Stimulated activated CD8-positive, alpha-beta memory T cell treated with anti-CD3 and anti-CD28 coated beads, Interleukin-7, amount 100 ng/mL, for 4 hours (primary cell): ENCODE measurements at places on chromosomes 4 and X.

DNA sequence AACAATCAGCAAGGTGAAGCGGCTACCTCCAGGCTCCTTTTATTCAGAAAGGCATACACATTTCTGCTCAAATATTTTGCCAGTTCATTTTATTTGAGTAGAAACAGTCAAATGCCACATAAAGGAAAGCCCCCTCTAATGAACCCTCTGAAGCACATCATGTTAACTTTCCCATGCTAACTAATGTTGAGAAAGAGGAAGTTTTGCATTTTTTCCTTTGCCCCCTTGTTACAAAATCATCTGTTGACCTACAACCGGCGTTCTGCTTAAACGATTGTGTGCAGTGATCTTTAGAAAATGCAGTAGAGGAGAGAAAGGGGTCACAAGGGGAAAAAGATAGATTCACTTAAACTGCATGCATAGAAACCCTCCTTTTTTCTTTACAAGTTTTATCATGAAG, 25.2 kb upstream of the ATXN3L start:
- no peak for DNase-seq

DNA sequence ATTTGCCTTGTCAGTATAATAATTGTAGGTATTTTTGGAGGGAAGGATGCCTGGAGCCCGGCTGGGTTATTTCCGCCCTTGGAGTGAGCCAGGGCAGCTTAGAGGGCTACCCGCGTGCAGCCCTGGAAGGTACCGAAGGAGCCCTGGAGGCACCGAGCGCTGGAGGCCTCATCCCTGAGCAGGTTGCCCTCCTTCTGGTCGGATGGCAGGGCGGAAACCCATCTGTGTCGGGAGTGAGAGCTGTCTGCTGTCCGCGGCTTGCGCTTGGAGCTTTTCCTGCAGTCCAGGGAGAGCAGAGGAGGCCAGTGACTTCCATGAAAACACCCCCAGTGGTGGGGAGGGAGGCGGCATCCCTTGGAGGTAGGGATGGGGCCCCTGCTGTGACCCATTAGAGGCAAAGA, 122.1 kb downstream of the TBL1X start:
- no peak for DNase-seq

- DNase-seq = no peak
These were observed 18.5 kb downstream of the NELFA start for GRCh38 chr4:1990348-1990645.

- no peak for DNase-seq
These were observed 145.1 kb downstream of the MGST2 start for GRCh38 chr4:139810710-139811109.

GRCh38 chr4:59341506-59341905, 1858.6 kb upstream of the ADGRL3 start:
- DNase-seq = no peak

- no peak for DNase-seq
These were observed 210.4 kb downstream of the PTTG2 start for GRCh38 chr4:38170338-38171169.

GRCh38 chr4:129254126-129254525, 158.2 kb downstream of the C4orf33 start:
- no peak for DNase-seq

DNA sequence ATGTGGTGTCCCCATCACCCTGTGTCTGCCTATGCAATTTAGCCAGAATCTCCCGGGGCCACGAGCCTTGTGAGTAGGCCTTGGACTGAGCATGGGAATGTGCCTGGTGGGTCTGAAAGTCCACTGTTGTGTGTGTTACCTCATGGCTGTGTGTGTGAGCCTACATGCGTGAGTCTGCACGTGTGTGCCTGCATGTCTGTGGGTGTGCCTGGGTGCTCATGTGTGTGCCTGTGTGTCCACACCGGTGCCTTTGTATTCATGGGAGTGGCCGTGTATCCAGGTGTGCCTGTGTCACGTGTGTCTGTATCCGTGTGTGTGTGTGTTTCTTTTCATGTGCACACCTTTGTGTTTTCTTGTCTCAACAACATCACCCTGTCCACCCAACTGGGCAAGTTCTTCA, 14.2 kb downstream of the ATP5ME start:
- no peak for DNase-seq

GRCh38 chr4:70895811-70896491, 6.2 kb upstream of the MOB1B start:
- no peak for DNase-seq

- DNase-seq = no peak
These were observed 655.8 kb downstream of the ZNF674 start for GRCh38 chrX:45889471-45889870.

DNA sequence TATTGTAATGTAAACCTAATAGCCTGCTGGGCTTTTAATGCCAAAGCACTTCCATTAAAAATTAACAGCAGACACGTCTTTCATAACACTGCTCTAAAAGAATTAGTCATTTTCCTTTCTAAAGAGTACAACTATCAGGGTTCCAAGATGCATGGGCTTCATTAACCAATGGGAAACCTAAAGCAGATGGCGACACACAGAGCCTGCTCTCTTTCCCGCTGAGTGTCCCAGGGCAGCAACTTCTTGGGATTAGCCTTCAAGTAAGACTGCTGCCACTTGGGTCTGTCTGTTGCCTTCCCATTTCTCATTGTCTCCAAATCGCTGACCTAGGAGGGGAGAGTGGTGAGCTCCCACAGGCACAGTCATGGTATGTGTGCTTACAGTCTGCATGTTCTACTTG, 14.0 kb upstream of the PHKA2 start:
- DNase-seq = no peak

GRCh38 chrX:74585766-74586165, 28.7 kb downstream of the RLIM start:
- DNase-seq = no peak

GRCh38 chr4:100348473-100348872, 158.2 kb upstream of the DDIT4L start:
- DNase-seq = no peak

GRCh38 chr4:109078724-109079123, 223.7 kb downstream of the COL25A1 start:
- no peak for DNase-seq

GRCh38 chr4:86261636-86262035, 98.2 kb downstream of the MAPK10 start:
- DNase-seq = no peak

DNA sequence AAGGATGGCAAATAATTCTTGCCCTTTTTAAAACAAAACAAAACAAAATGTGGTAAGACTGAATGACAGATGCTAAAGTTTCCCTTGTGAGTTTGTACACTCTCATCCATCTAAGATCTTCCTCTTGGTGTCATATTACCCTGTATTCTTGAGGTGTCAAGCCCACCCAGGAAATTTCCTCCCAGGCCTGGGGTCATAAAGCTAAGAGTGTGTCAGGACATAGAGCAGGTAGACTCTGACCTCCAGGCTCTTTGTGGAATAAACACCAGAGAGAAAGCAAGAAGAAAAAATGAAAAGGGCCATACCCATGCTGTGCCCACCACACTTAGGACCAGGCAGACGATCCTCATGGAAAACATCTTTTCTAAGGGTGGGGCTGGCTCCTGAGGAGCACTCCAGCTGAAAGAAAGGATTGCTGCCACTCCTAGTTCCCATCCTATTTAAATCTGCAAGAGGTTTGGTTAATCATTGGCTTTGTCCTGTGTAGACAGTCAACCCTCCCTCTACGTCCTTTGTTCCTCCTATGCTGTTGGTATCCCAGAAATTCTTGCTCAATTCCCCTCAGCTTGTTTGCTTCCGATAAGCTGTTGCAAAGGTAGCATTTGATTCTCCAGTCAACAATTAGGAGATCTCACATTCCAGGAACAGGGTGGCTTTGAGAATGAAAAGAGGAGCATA, at the start of gene FGA:
Gene FGA (minus strand): TSS at position 414 of the 678 bp plus-strand sequence. CDS start 55 bp downstream, at position 359.
- no peak for DNase-seq

DNA sequence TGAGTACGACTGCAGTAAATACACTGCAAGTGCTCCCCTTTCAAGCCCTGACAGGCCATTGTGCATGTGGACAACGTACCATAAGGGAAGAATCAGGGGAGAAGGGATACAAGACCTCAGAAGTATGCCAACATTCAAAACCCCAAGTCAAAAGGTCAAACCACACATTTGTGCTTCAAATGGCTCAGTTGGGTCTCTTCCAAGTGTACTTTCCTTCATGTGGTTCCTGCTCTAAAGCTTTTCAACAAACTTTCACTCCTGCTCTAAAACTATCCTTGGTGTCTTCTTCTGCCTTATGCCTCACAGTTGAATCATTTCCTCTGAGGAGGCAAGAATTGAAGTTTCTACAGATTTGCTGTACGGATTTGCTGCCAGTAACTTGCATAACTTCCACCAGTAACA, 305.7 kb upstream of the SLIT2 start:
- no peak for DNase-seq

DNA sequence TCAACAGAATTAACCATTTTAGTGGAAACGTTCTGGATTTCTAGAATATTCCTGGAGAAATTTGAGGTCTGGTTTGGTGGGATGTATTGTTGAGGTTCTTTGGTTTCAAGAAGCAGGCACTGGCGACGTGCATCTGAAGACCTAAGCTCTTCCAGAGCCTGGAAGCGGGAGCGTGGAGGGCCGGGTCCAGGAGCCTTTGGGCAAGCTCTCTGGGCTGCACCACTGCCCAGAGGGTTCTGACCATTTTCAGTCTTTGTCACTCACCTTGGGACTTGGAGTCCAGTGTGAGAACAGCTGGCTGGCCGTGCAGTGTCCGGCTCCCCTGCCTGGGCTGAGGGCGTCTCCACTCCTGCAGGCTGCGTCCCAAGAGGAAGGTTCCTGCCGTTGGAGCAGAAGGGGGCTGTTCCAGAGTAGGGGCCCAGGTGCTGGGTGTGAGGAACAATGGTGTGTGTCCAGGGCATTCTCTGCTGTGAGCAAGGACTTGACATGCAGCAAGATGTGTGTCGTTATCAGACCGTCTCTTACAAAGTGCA, 24.0 kb downstream of the PIGG start:
- DNase-seq = no peak

DNA sequence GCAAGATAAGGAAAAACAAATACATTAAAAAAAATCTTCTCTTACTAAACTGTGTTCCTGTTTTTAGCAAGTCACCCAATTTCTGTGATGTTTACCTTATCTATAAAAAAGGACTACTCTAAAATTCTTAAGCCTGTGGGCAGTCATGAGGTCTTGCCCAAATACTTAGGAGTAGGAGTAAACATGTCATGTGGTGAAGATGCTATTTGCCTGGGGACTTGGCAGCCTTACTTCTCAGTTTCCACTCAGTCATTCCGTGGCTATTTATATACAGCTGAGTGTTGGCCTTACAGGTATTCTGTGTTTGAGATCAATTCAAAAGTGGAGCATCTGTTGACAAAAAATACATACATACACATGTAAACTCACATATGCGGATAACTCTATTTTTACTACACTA, 89.9 kb upstream of the TLR2 start:
- DNase-seq = no peak

DNA sequence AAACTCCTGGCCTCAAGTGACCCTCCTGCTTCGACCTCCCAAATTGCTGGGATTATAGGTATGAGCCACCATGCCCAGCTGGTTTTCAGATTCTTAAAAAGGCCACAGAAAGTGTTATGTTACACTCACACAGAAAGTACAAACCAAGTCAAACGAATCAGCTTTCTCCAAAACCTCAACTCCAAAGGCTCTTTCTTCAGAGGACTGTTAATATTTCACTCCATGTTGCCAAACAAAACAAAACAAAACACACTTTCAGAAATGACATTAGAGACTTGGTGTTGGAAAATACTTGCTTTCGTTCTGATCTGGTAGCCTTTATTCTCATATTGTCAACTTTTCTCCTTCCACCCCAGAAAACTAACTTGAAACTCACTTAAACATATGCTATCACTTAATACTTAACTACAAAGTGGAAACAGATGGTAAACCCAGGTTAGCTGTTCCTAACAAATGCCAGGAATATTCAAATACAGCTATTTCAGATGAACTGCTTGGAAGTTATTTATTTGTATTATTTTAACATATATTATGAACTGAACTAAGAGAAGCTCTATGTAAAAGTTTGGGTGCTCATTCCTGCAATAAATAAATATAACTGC, 34.7 kb downstream of the RLIM start:
- no peak for DNase-seq

GRCh38 chrX:153968754-153969124, 2.9 kb downstream of the HCFC1 start:
- DNase-seq = peak; percentile 37

GRCh38 chrX:45344594-45344993, 143.9 kb upstream of the DIPK2B start:
- DNase-seq = no peak
